Glutamatergic neuron (in vitro differentiated cells): ENCODE measurements at places on chromosomes 5 and 9.

DNA sequence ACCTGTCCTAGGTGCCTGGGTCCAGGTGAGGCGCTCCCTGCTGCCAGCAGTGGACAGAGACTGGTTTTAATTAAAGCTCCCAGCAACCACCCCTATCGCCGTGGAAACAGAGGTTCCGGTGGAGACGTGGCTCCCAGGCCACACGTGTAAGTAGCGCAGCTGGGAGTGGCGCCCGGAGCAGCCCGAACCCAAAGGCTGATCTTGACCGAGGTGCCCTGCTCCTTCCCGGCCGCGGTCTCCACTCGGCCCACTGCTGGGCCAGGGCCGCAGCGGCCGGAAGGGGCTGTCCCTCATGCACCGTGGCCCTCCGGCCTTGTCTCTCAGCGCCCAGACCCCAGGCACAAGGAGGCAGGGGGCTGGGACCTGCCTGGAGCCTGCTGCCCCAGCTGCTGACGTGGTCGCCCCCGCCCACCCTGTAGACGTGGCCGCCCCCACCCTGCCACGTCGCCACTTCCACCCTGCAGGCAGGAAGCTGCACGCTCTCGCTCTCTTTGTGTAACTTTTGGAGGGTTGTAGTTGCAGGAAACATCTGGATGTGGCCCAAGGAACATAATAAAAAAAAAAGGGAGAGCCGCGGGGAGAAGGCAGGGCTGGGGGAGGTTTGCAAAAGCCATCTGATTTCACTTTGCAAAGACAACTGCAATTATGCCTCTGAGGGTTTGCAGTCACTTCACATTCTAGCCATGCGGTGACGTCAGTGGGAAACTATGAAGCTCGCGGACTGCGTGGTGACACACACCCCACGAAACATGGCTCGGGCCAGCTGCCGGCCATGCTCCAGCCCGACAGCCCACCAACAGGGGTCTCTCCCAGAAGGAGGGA lies 129.9 kb downstream of the RXRA start:
- no peak for DNase-seq

- DNase-seq: no peak
Observed at GRCh38 chr9:87876708-87877107, 6.0 kb upstream of the SPATA31E1 start.

- no peak for DNase-seq
Observed at GRCh38 chr5:62931153-62931950, 352.7 kb downstream of the LRRC70 start.

DNA sequence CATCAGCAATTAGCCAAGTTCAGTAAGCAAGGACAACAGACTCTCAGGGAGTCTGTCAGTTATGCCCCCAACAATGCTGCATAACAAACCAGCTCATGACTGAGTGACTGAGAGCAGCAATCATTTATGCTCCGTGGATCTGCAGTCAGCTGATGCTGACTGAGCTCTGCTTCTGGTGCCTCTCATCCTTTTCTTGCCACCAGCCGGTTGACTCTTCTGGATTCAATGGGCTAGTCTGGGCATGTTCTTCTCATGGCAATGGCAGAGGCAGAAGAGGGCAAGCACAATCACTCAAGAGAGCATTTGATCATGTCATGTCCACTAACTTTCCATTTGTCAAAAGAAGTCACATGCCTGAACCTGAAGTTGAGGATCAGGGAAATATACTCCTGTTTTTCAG lies 157.0 kb upstream of the NTRK2 start:
- no peak for DNase-seq

GRCh38 chr9:76438841-76439588 lies 20.0 kb upstream of the GCNT1 start:
- no peak for DNase-seq

DNA sequence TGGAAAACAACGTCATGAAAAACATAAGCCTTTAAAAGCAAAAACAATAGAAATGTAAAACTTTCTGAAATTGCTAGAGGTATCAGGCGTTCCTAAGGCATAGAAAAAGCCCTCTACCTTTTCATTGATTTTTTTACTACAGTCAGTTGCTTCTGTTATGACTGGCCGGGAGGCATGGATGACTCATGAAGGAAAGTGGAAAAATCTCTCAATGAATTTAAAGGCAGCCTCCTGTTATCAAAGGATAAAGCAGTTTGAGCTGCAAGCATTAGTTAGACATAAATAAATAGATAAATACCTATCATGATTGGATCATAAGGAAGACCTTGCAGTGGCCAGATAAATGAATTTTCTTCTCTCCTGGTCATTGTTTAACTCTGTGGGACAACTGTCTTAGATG lies 281.6 kb downstream of the MAST4 start:
- DNase-seq: no peak

GRCh38 chr5:15500325-15501001 lies 483 bp downstream of the FBXL7 start:
- DNase-seq: peak; percentile 69

DNA sequence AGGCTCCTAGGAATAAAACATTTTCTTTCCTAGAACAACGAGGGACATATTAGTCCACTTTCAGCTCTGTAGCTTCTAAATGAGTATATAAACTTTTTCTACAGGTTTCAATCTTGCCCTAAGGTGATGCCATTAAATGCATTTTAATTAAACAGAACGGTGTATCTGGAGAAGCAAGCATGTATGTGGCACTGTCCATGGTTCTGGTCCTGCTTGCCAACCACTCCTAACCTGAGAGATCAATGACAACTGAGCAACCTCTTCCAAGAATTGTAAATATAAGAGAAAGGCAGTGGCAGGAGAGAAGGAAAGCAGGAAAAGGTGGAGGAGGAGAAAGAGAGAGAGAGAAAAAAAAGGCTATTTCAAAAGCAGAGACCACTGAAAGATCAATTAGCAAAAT lies 95.6 kb upstream of the SPOCK1 start:
- DNase-seq: no peak

GRCh38 chr5:1737790-1738405 lies 61.7 kb downstream of the MRPL36 start:
- no peak for DNase-seq

DNA sequence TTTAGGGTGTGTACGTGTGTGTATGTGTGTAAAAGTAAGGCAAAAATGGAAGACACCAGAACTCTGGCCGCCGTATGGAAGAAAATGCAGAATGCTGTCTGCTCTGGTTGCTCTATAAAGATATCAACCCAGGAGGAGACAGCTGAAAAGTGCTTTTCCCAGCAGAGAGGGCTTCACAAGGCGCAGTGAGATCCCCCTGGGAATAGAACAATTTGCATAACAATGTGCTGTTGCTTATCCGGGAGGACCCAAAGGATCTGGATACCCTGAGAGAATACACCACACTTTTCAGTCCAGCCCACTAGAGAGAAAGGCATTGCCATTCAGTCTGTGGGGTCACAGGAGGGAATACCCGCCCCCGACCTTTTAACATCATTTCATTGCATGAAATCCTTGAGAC lies 230.6 kb downstream of the EBF1 start:
- DNase-seq: no peak
